RCC 7860 (cell line): ENCODE measurements at places on chromosomes 2 and 18.
A peak's percentile ranks its signal among the peaks of the same experiment; 100 is the strongest.

GRCh38 chr18:45626330-45627203, 11.3 kb downstream of the SLC14A2 start:
- DNase-seq, result peak; percentile 23

- no peak for DNase-seq
Observed at GRCh38 chr18:23701017-23701416, 11.8 kb downstream of the LAMA3 start.

- no peak for DNase-seq
Observed at GRCh38 chr2:217897816-217898806, 104.7 kb downstream of the TNS1 start.

DNA sequence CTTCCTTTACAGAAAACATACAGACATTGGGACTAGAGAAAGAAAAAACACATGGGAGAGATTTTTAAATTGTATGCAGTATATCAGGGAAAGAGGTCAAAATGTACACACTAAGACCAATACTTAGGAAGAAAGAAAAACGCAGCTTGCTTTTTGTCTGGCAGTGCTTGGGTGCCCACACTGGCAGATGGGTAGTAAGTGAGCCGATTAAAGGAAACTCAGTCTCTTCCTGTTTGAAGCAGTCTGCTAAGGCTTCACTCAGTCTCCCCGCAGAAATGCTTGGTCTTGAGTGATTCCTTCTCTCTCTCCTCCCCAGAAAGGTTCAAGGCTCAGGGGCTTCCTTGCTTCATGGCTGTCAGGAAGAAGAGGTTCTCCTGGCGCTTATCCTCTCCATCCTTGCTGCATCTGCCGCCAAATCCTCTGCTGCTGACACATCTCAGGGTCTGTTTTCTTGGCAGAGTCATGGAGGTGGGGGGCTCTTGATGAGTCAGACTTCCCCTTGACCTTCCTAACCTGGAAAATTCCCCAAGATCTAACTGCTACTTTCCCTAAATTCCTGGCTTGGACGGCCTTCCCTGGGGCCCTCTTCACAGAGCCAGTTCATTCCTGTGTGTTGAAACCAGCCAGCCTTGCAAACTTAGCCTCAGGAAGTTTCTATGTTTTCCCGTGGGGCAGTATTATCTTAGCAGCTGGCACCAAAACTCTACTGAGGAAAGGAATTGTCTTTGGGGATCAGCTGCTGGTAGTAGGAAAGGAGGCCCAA, 10.5 kb upstream of the TMSB10 start:
- peak; percentile 31 for DNase-seq

- peak; percentile 8 for DNase-seq
Observed at GRCh38 chr2:168814939-168815907, 12.8 kb downstream of the NOSTRIN start.

- DNase-seq, result no peak
Observed at GRCh38 chr18:49668574-49669275, 106.9 kb downstream of the LIPG start.

- no peak for DNase-seq
Observed at GRCh38 chr2:1137913-1138391, 187.3 kb downstream of the SNTG2 start.

DNA sequence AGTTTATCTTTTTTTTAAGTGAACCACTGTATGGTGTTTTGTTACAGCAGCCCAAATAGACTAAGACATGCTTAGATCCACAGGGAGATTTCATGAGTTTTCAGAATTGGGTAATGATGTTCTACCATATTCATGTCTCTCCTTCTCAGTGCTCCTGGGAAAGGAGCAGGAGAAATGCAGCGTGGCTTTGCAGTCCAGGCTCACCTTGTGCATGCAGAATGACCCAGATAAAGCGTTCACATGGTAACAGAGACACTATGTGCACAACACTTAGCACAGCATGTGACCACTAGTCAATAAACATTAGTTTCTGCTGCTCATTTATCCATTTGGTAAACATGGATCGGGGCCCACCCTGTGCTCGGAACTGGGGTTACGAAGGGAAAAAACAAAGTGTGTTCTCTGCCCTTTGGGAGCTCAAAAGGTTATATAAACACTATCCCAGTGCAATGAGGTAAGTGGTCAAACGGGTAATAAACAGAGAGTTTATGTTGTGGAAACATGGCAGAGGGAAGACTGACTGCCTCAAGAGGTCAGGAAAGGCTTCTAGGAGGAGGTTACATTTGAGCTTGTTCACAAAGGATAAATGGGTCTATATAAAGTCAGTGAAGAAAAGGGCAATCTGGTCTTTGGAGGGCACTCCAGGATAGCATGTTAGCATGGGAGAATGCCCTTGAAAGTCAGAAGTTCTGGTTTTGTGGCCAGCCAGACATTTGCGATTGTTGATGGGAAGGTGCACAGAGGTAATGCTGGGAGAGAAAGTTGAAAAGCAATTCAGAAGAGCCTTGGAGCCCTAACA, 299.2 kb downstream of the TDRD15 start:
- no peak for DNase-seq

DNA sequence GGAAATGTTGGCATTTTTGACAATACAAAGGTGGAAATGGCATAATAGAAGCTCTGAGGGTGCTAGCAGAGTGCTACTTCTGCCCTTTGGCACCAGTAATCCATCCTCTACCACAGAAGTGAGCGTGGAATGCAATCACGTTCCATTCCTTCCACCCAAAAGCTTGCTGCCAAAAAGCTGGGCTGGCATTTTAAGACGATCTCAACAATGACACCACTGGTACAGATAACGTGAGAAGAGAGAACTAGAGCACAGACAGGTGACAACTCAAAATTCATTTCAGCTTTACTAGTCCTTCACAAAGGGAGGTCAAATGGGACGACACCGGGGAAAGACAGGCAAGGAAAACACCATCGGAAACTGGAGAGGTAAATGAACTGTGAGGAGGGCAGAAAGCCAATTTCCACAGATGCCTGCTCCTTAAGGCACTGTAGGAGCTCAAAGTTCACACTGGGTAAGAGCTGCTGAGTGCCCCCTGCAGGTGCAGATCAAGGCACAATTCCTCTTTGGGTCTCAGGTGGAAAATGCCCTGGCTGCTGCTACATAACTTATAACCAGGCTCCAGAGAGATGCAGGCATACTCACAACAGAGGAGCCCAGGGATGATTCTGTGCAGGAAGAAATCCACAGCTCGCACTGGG, 50.7 kb upstream of the RNU4ATAC start:
- no peak for DNase-seq

DNA sequence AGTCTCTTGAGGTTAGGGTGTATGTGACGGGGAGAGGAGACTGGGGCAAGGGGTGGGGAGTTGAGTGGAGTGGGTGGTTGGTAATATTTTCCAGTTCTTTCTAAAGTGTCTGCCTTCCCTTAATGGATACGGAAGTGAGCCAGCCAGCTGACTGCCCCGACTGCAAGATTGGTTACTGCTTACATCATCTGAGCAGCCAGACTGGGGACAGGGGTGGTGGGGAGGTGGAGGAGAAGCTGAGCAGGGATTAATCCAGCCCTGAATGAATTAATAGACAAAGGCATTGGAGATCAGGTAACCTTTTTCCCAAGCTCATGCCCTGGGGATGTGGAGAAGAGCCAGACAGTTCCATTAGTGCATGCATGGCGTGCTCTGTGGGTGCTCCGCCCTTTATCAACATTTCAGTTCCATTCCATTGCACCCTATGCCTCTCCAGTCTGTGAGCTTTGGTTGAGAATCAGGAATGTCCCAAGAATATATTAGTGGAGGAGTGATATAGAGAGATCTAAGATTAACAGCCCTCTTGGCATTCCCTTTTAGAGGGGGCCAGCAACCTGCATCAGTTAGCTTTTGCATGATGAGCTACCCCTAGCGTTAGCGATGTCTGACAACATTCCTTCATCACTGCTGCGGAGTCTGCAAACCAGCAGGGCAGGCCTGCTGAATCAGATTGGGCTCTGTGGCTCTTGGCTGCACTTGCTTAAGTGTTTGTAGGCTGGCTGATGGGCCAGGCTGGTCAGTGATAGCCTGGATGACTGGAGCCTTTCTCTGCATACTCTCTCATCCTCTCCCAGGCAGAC, 67.4 kb downstream of the TNP1 start:
- DNase-seq, result peak; percentile 27

- DNase-seq, result no peak
Observed at GRCh38 chr2:17821535-17822444, 5.5 kb downstream of the MSGN1 start.

- no peak for DNase-seq
Observed at GRCh38 chr18:24552218-24552617, 91.8 kb downstream of the HRH4 start.

DNA sequence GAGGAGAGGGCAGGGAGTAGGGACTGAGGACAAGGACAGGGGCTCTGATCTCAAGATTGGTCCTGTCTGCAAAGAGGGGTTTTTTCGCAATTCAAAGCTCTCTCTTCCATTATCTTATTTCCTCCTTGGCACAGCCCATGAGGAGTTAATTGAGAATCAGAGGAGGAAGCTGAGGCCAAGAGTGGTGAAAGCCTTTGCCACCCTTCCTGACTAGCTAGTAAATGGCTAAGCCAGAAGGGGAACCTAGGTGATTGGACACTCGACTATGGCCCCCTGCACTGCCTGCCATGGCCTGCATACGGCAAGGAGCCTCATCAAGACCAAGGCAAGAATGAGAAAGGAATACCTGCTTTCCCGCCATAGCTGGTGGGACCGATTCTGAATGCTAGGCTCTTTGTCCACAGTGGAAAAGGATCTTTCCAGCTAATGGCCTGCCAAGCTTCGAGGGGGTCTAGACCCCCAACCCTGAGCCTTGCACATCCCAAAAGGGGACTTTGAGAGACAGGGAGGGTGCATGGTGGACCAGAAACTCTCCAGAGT, 237.9 kb downstream of the HAUS1 start:
- no peak for DNase-seq
